ENCODE measurements at places on chromosomes 1 and 21.
A peak's percentile ranks its signal among the peaks of the same experiment; 100 is the strongest.

DNA sequence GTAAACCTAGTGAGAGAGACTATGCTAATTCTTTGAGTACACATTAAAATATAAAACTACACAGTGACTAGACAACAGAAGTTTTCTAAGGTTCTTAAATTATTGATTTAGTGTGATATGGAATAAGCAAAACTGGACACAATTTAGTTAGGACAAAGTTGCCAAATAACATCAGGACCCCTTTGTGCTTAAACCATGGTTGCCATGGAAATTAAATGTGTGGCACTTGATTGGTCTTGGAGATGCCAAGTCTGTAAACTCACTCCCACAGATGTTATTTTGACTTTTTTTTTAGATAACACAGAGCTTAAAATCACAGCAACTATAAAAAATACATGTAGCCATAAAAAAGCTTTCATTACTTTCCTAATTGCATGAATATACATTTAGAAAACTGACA, 234.6 kb downstream of the BRINP3 start:
- H3K4me3 ChIP-seq = no peak overlapping the region
- no peak for DNase-seq
- H3K27me3 ChIP-seq = peaks cover 32% of the 10 kb centered on the region
- no peaks in the 10 kb centered on the region for H3K36me3 ChIP-seq
- no peak overlapping the region for H3K27ac ChIP-seq
- H3K4me1 ChIP-seq = no peaks in the 10 kb centered on the region

DNA sequence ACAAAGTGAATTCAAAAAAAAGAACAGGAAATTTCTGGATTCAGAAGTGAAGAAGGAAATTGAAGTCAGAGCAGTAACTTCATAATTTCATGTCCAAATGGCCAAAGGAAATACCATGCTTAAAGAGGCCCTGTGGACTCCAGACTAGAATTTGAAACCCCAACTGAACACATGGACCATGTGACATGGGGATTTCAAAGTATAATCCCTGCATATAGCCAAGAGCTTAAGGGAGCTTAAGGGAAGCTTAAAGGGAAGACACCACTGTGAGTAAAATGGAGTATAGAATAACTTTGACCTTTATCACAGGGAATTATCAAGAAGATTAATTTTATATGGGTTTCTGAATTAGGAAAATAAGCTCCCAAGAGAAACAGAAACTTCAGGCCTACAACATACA, 241.8 kb upstream of the POGK start:
- DNase-seq = no peak
- peaks cover 10% of the 10 kb centered on the region for H3K4me1 ChIP-seq
- no peaks in the 10 kb centered on the region for H3K27me3 ChIP-seq

DNA sequence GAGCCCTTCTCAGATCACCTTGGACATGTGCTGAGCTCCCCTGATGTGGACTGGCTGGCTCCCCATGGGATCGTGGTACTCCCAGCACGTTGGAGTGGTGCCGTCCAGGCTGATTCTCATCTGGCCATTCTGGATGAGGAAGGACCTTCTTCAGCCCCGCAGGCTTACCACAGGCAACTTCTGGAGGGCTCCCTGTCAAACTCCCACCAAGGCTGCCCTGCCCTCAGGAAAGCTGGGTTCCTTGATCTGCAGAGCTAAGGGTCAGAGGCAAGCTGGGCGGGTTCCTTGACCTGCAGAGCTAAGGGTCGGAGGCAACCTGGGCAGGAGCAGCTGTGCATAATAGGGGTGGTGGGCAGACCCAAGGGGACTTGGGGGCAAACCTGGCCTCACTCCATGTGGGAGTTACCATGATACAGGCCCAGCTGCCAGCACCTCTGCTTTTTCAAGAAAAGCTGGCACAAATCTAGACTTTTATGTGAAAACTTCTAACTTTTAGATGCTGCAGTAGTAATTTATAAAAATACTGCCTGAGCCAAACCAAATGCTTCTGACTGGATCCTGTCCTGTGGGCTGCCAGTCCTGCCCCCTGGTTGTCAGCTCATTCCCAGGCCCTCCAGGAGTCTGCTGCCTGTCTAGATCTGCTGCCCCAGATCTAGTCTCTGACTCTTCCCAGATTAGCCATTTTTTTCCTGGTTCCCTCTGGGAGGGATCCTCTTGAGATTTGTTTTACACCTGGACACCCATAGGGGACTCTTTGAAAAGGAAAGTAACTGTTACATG, 5.6 kb upstream of the THEM5 start:
- no peak overlapping the region for H3K4me3 ChIP-seq
- no peak for DNase-seq
- no peak overlapping the region for H3K27ac ChIP-seq
- H3K36me3 ChIP-seq = no peaks in the 10 kb centered on the region
- no peaks in the 10 kb centered on the region for H3K27me3 ChIP-seq

- H3K27ac ChIP-seq = no peak overlapping the region
- H3K27me3 ChIP-seq = no peaks in the 10 kb centered on the region
- peaks cover 11% of the 10 kb centered on the region for H3K4me1 ChIP-seq
- DNase-seq = no peak
Measured at GRCh38 chr21:44850208-44850800, 23.2 kb downstream of the PTTG1IP start.

DNA sequence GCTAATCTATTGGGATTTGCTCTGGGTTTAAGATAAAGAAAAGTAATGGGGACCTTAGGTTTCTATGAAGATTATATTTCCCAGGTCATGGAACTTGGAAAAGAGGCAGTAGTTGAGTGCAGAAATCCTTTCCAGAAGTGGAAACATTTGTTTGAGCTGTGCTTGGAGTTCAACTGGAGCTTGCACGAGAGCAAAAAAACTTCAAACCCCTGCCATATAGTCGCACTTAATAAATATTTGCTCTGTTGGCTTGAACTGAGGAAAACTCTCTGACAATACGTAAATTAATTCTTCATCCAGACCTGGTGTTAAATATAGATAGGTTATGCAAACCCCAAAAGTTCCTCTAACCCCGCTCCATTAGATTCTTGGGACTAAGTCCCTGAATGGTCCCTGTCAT, 52.8 kb upstream of the COL24A1 start:
- no peak overlapping the region for H3K4me3 ChIP-seq
- peaks cover 30% of the 10 kb centered on the region for H3K27me3 ChIP-seq
- DNase-seq = no peak
- H3K27ac ChIP-seq = no peak overlapping the region
- H3K36me3 ChIP-seq = no peaks in the 10 kb centered on the region

DNA sequence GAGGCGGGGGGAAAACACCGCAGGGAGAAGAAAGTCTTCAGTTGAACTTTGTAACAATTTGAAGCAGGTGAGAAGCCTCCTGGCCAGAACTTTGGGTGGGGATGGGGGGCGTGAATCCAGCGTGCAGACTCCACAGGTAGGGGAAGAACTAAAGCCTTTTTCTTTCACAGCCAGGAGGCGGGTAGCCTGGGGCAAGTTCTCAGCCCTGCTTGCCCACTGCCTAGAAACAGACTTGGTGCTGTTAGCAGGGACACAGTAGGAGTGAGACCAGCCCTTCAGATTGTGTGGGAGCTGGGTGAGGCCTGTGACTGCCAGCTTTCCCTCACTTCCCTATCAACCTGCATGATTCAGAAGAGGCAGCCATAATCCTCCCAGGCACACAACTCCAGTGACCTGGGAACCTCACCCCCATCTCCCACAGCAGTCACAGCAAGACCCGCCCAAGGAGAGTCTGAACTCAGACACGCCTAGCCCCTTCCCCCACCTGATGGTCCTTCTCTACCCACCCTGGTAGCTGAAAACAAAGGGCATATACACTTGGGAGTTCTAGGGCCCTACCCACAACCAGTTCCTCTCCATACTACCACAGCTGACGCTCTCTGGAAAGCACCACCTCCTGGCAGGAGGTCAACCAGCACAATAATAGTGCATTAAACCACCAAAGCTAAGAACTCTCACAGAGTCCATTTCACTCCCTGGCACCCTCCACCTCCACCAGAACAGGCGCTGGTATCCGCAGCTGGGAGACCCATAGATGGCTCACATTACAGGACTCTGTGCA, 83.5 kb upstream of the CDC42BPA start:
- H3K4me1 ChIP-seq = 0 out of 2 replicates have a peak, but pooled peaks cover 4% of the 10 kb centered on the region
- no peak overlapping the region for H3K27ac ChIP-seq
- no peaks in the 10 kb centered on the region for H3K36me3 ChIP-seq
- no peak for DNase-seq

- no peak overlapping the region for H3K27ac ChIP-seq
- H3K4me1 ChIP-seq = no peaks in the 10 kb centered on the region
- H3K27me3 ChIP-seq = no peaks in the 10 kb centered on the region
- no peak overlapping the region for H3K4me3 ChIP-seq
- no peaks in the 10 kb centered on the region for H3K36me3 ChIP-seq
Measured at GRCh38 chr1:65021795-65022194, 55.4 kb upstream of the JAK1 start.

- no peak overlapping the region for H3K4me3 ChIP-seq
- H3K4me1 ChIP-seq = peaks cover 35% of the 10 kb centered on the region
- H3K36me3 ChIP-seq = peaks cover 19% of the 10 kb centered on the region
- peak overlapping the region; percentile 78 for H3K27ac ChIP-seq
- H3K27me3 ChIP-seq = no peaks in the 10 kb centered on the region
Measured at GRCh38 chr1:23865543-23865930, 2.6 kb downstream of the FUCA1 start.

- no peak overlapping the region for H3K4me3 ChIP-seq
- no peaks in the 10 kb centered on the region for H3K36me3 ChIP-seq
- peaks cover 49% of the 10 kb centered on the region for H3K4me1 ChIP-seq
Measured at GRCh38 chr1:58880592-58880991, 96.7 kb upstream of the JUN start.

- no peak overlapping the region for H3K27ac ChIP-seq
- no peak overlapping the region for H3K4me3 ChIP-seq
Measured at GRCh38 chr1:1245817-1246576, 525 bp downstream of the C1QTNF12 start.

GRCh38 chr1:46616277-46617107, at the start of gene MOB3C:
TSS of gene MOB3C (minus strand) at chr1:46616811. CDS start at chr1:46613321, 3,490 bp downstream.
- DNase-seq = peak; percentile 71
- H3K27me3 ChIP-seq = no peaks in the 10 kb centered on the region
- peaks cover 54% of the 10 kb centered on the region for H3K4me1 ChIP-seq
- H3K4me3 ChIP-seq = peak within 1 kb of the TSS; percentile 91

DNA sequence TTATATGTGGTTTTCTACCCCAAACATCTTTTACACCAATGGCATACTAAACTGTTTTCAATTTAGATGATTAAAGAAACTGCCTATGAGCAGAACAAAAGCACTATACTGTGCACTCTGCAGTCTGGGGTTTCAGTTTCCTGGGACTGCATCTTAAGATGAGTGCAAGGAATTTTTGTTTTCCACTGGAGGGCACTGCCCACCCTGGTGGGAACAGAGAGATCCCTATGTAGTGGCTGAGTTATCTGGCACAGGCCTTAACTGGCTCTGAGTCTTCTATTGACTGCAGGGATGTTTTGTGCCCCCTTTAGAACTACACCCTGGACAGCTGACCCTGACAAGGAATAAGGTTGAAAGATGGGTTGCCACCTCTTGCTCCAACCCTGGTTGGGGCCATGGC, 12.0 kb downstream of the PROK1 start:
- no peak overlapping the region for H3K4me3 ChIP-seq
- peak overlapping the region; percentile 82 for H3K27ac ChIP-seq
- DNase-seq = peak; percentile 19
- peaks cover 29% of the 10 kb centered on the region for H3K4me1 ChIP-seq
- no peaks in the 10 kb centered on the region for H3K27me3 ChIP-seq
- no peaks in the 10 kb centered on the region for H3K36me3 ChIP-seq

DNA sequence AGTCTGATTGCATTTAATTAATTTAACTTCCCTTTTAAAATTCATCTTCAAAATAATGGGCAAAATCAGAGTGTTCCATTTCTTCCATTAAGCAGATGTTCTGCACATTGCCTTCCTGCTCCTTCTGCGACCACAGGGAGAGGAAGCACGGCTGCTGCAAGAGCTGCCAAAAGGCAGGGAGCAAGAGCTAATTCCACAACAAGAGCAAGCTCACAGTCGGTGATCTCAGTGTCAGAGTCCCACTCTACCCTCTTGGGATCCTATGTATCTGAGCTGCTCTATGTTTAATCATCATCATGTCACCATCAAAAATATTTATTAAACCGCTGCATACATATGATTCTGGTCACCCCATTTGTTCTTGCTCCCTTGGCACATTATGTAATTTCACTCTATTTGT, 255.3 kb upstream of the CAMK1G start:
- H3K36me3 ChIP-seq = no peaks in the 10 kb centered on the region
- no peak overlapping the region for H3K27ac ChIP-seq
- H3K4me1 ChIP-seq = peaks cover 28% of the 10 kb centered on the region
- no peak overlapping the region for H3K4me3 ChIP-seq
- H3K27me3 ChIP-seq = no peaks in the 10 kb centered on the region

- H3K36me3 ChIP-seq = no peaks in the 10 kb centered on the region
- no peak for DNase-seq
- H3K27ac ChIP-seq = no peak overlapping the region
Measured at GRCh38 chr21:43593078-43593477, 66.2 kb downstream of the HSF2BP start.

- DNase-seq = no peak
- no peak overlapping the region for H3K27ac ChIP-seq
- no peaks in the 10 kb centered on the region for H3K36me3 ChIP-seq
- peaks cover 24% of the 10 kb centered on the region for H3K27me3 ChIP-seq
Measured at GRCh38 chr21:38447611-38448010, 50.7 kb downstream of the ERG start.

DNA sequence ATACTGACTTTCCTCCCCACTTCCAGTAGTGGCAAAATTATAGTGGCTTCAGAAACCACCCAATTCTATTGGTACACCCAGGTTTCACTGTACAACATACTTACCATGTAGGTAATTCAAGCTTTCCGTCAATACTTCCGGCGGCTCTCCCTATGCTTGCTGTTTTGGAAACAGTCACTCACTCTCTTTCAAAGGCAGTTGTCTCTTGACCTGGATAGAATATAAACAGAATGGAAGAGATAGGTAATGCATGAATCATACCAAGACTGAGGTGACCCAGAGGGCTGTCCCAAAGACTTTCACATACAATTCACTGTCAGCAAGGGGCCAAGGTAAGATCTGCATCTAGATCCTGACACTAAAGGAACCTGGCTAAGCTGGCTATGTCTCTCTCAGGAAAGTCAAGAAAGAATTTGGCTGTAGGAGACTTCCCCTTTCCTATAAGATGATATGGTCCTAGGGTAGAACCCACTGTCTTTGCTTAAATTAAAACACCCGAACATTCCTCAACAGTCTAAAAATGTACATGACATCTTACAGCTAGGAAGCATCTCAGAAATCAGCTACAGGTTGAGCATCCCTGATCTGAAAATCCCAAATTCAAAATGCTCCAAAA, 59.6 kb downstream of the LUZP1 start:
- DNase-seq = peak; percentile 46
- no peak overlapping the region for H3K27ac ChIP-seq
- H3K27me3 ChIP-seq = no peaks in the 10 kb centered on the region
- H3K4me3 ChIP-seq = no peak overlapping the region
- H3K4me1 ChIP-seq = peaks cover 17% of the 10 kb centered on the region
